ENCODE measurements at places on chromosomes 5 and 9. TPM values are rescaled to one million over a fixed set of nuclear protein-coding genes. Genes with fewer than 3 reads are reported as not detected.

DNA sequence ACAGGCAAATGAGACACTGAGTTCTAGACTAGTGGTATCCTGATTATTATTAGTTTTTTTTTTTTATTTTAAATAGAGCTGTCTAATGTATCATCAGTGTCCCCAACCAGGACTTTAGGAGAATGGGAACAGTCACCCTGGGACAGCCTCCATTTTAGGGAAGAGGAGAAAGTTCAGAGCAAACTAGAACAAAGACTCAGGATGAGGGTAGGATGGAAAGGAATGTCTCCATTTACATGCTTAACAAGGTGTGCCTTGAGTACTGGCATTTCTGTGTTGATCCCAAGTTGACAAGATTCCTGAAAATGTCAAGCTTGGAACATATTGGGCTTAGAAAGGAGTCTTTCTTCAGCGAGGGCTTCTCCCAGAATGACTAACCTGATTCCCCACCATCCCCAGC, 223.5 kb downstream of the ARRDC3 start:
- no peak for DNase-seq

GRCh38 chr9:113219969-113220368, 1.1 kb downstream of the FKBP15 start:
- no peak for DNase-seq

DNA sequence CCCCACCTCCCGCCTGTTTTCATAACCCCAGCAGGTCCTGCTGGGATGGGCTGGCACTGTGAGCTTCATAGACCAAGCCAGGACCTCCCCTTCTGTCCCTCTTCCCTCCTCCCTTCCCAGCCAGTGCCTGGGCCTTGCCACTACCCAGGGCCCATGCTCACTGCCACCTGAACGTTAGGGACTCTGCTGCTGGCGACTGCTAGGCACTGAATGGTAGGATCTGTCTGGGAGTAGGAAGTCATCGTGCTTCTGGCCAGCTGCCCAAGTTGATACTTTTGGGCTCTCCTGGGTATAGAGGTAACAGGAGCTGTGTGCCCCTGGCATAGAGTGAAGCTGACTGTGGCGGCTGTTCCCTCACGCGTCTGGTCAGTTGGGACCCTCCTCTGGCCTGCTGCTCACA, 8.4 kb downstream of the TRIM41 start:
- no peak for DNase-seq

TRIP13 gene
- total RNA-seq: 0.41 TPM

- DNase-seq: no peak
Observed at GRCh38 chr9:107249665-107250285, 33.3 kb upstream of the RAD23B start.

- DNase-seq: no peak
Observed at GRCh38 chr5:176908675-176909368, 9.7 kb upstream of the HK3 start.

C7 gene
- 123 TPM for total RNA-seq
